ENCODE measurements at places on chromosomes 6 and 20. TPM values are rescaled to one million over a fixed set of nuclear protein-coding genes. Genes with fewer than 3 reads are reported as not detected.

The PRDM13 gene
- total RNA-seq = not detected

The PBOV1 gene
- not detected for total RNA-seq

The VGLL2 gene
- total RNA-seq = not detected

The MLIP gene
- total RNA-seq = not detected

The ADGRF1 gene
- not detected for total RNA-seq

The C20orf204 gene
- 9.7 TPM for total RNA-seq

The EPPIN gene
- total RNA-seq = not detected

The MTFR2 gene
- 15.0 TPM for total RNA-seq

The PNPLA1 gene
- not detected for total RNA-seq

The ABHD12 gene
- 26.5 TPM for total RNA-seq

The FITM2 gene
- total RNA-seq = 4.5 TPM

The VWA7 gene
- total RNA-seq = 5.7 TPM

The LRP11 gene
- 2.7 TPM for total RNA-seq

The XKR7 gene
- not detected for total RNA-seq

The RSPH4A gene
- total RNA-seq = 0.14 TPM

The MEI4 gene
- not detected for total RNA-seq

The PAX1 gene
- total RNA-seq = not detected

The MLN gene
- not detected for total RNA-seq

The TAP2 gene
- 209 TPM for total RNA-seq

The NNAT gene
- 0.58 TPM for total RNA-seq

The SLC22A7 gene
- total RNA-seq = not detected

The MUC21 gene
- total RNA-seq = not detected

The PET117 gene
- 15.7 TPM for total RNA-seq

The PSORS1C1 gene
- not detected for total RNA-seq

The TOX2 gene
- 0.26 TPM for total RNA-seq

The STX11 gene
- 11.2 TPM for total RNA-seq

The OR2J3 gene
- total RNA-seq = not detected

The FABP7 gene
- not detected for total RNA-seq

The MRPL14 gene
- 51.6 TPM for total RNA-seq

The FAXC gene
- total RNA-seq = not detected
